Stimulated activated CD8-positive, alpha-beta memory T cell treated with anti-CD3 and anti-CD28 coated beads, Interleukin-2, amount 100 ng/mL, for 1 hour (primary cell): ENCODE measurements at places on chromosomes 7 and 10.

GRCh38 chr10:56109454-56109853 lies 251.6 kb downstream of the ZWINT start:
- no peak for DNase-seq

DNA sequence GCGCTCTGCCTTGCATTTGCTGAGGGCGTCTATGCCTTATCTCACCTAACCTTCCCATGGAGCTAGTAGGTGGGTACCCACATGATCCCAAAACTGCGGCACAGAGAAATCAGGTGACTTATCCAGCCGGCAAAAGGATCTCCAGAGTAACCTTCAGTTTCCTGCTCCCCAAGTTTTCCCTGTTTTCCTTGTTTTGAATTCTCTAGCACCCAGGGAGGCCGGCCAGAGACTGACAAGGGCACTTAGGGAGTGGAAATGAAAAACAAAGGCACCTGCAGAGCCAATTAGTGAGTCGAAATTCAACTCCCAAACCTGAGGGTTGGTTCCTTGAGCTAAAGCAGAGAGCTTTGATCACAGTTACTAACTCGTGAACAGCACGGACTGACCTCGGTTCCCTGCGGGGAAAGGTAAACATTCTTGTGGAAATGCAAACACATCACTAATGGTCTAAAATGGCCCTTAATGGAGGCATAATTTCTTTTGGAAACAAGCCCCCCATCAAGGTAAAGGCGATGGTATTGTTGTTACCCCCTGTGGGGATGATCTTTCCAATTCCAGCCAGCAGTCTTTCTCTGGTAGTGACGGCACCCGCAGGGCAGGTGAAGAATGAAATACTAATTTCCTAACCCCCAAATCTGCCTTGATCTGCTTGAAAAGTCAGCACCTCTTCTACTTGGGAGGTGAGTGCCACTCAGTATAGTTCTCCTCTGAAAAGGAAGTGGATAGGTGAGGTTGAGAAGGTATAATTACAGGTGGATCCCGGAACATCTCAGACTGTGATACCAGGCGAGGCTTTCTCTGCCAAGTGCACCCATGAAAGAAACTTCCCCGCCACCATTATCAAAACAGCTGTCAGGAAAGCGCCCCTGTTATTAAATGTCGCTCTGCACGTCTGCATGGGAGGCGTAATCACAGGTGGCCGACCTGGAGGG lies 365.6 kb upstream of the AUTS2 start:
- no peak for DNase-seq

GRCh38 chr7:69811476-69812308 lies 213.4 kb downstream of the AUTS2 start:
- DNase-seq = no peak

DNA sequence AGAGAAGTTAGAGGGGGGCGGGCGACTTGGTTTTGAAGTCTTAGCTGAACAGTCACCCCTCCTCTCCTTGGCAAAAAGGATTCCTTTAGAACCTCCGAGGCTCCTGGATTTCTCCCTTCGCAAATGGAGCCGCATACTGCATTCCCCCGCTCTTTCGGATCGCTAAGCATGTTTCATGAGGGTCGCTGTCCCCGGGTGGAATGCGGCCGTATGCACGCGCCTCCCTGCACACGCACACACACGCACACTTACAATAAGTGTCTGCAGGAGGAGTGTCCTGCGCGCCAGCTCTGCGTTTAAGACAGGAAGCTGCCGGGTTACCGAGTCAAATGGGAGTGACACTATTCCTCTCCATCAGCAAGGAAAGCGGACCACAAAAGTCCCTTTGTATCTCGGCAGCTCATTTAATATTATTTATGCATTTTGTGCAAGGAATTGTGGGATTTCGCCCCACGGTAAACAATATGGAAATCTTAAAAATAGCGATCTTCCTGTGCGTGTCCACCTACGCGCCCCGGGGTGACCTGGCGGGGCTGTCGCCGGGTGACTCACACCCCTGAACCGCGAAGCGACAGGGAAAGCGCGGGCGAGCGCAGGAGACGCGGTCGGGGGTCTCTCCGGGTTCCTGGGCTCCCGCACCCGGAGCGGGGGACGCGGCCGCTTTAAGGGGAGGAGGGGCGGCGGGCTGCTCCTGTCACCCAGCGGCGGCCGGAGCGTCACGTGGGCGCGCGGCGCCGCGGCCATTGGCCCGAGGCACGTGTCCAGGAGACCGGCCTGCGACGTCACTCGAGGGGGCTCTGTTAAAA lies 988 bp upstream of the EN2 start:
- DNase-seq = no peak

DNA sequence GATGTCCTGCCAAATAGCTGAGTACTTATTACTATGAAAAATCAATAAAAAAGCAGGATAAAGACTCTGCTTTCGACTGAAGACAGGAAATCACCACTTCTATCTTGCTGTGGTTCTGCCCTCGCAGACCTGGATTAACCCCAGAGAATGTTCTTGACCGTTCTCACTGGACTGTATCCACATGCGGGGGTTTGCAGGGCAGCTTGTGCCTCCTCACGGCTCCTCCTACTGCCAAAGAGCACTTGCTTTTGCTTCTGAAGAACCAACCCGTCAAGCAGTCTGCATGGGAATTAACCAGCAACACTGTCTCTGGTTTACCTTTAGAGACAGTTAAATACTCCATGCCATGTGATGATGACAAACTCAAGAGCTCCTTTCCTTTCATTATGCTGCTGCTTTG lies 184.0 kb downstream of the GFRA1 start:
- DNase-seq = no peak
